Liver (tissue), 10 donors: ENCODE measurements at places on chromosomes 13 and 19. TPM values are rescaled to one million over a fixed set of nuclear protein-coding genes. Genes with fewer than 3 reads are reported as not detected.

Gene CEACAM3
- polyA plus RNA-seq: 0.37 TPM

Gene GNG8
- polyA plus RNA-seq: not detected

Gene SPRED3
- not detected for polyA plus RNA-seq

Gene KIR2DL1
- polyA plus RNA-seq: 0.05 TPM

Gene ZNF442
- 0.49 TPM for polyA plus RNA-seq

- no peak overlapping the region for H3K27ac ChIP-seq
- H3K36me3 ChIP-seq: no peaks in the 10 kb centered on the region
Observed at GRCh38 chr13:62525652-62526051, 1110.0 kb upstream of the PCDH20 start.

DNA sequence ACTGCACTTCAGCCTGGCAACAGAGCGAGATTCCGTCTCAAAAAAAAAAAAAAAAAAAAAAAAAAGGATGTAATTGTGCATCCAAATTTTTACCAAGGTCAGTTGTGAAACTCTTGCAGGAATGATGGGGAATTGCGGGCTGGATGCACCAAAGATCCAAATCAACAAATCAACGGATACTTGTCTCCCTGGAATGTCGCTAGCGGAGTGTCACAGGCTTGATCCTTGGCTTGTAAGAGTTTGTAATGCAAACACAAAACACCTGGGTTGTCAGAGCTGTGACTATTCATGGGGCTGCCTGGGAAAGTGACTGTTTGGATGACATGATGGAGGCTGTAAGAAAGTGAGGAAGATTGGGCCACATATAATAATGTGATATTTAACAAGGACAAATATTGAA lies 4.2 kb downstream of the KANK3 start:
- H3K27ac ChIP-seq: no peak overlapping the region
- no peak overlapping the region for H3K4me3 ChIP-seq
- H3K4me1 ChIP-seq: peaks cover 26% of the 10 kb centered on the region

DNA sequence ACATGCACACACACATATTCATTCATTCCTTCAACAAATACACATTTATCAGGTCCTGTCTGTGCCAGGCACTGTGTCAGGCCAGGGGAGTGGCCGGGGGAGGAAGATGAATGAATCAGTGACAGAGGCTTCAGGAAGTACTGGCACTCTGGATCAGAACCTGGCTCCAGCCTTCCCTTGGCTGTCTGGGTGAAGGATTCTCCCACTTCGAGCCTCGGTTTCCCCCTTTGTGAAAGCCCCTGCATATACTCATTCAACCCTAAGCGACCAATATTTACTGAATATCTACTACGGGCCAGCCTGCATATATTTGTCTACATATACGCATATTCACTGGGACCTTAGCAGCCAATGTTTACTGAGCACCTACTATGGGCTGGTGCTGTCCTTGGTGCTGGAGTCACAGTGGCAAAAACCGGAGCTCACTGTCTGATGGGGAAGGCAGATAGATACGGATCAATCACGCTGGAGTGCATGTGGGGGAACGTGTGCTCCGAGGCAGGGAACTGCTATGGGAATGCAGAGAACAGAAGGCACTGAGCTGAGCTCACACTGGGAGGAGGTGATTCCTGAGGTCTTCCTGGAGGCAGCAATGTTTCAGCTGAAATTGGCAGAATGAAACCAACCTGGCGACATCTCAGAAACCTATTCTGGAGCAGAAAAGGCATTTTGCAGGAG lies 636 bp upstream of the ZNF579 start:
- no peaks in the 10 kb centered on the region for H3K36me3 ChIP-seq
- H3K4me3 ChIP-seq: peak overlapping the region; percentile 82
- no peaks in the 10 kb centered on the region for H3K27me3 ChIP-seq
- DNase-seq: no peak

DNA sequence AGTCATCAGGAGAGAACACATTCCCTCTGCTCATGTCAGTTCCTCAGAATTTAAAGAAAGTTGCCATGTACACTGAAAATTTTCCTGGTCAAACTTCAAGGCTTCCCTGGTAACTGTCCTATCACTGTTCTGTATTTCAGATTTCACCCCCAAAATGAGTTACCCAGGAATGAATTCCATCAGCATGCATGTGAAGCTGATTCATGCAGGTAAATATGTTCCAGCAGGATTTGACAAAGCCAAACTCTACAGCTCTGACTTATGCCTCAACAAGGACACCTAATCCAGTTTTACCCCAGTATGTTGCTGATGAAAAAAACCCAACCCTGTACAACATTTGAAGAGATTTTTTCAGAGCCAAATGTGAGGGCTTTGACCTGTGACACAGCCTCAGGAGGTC lies 21.5 kb downstream of the LIG4 start:
- H3K27me3 ChIP-seq: no peaks in the 10 kb centered on the region
- no peak overlapping the region for H3K4me3 ChIP-seq
- H3K4me1 ChIP-seq: no peaks in the 10 kb centered on the region

GRCh38 chr19:9009935-9010651 lies at the start of gene MUC16:
MUC16 (minus strand) TSS chr19:9010409.
- no peaks in the 10 kb centered on the region for H3K27me3 ChIP-seq
- no peaks in the 10 kb centered on the region for H3K36me3 ChIP-seq
- no peaks in the 10 kb centered on the region for H3K4me1 ChIP-seq
- DNase-seq: no peak
- no peak within 1 kb of the TSS for H3K27ac ChIP-seq
- no peak within 1 kb of the TSS for H3K4me3 ChIP-seq

DNA sequence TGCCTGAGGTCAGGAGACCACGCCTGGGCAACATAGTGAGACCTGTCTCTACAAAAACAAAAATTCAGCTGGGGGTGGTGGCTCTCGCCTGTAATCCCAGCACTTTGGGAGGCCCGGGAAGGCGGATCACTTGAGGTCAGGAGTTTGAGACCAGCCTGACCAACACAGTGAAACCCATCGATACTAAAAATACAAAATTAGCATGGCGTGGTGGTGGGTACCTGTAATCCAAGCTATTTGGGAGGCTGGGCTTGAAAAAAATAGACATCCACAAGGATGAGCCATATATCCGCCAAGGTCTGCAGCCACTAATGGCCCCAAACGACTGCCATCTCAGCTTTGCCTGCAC lies 3.1 kb downstream of the RPS16 start:
- no peak overlapping the region for H3K27ac ChIP-seq
- no peaks in the 10 kb centered on the region for H3K27me3 ChIP-seq
- H3K4me3 ChIP-seq: no peak overlapping the region

GRCh38 chr19:5803752-5804515 lies 933 bp upstream of the NRTN start:
- no peaks in the 10 kb centered on the region for H3K36me3 ChIP-seq
- peak; percentile 88 for DNase-seq
- peak overlapping the region; percentile 12 for H3K4me3 ChIP-seq
